ENCODE measurements at places on chromosomes 3 and 15. TPM values are rescaled to one million over a fixed set of nuclear protein-coding genes. Genes with fewer than 3 reads are reported as not detected.

DNA sequence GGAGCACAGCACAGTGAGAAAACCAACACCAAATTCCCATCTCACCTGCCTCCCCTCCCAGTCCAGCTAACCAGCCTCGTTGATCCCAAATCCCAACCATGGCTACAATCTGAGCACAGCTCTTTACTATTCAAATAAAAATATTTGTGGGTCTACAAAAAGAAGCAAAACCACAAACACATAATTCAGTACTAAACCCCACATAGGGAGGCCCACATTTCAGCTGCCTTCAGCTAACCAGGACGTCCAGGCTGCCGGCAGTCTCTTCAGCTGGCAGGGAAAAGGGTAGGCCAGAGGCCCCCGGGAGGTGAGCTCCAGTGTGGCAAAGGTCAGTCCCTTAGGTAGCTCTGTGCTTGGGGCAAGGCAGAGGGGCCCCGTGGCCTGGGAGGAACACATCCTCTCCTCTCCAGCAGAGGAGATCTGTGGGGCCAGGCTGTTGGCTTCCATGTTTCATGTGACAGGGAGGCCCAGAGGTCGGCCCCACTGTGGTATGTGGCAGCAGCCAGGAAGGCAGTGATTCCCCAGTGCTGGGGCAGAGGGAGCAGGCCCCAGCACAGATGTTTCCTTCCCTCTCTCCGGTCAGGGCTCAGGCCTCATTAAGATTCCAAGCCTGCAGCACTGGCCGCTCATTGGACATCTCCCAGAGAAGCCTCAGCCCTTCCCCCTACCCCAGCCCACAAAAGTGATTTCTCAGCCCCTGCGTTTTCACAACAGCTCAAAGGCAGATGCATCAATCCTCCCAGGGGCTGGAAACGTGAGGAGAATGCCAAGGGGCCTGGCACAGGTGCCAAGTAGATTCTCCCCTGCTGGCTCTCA lies 381.4 kb downstream of the NTRK3 start:
- DNase-seq: peak; percentile 48

DNA sequence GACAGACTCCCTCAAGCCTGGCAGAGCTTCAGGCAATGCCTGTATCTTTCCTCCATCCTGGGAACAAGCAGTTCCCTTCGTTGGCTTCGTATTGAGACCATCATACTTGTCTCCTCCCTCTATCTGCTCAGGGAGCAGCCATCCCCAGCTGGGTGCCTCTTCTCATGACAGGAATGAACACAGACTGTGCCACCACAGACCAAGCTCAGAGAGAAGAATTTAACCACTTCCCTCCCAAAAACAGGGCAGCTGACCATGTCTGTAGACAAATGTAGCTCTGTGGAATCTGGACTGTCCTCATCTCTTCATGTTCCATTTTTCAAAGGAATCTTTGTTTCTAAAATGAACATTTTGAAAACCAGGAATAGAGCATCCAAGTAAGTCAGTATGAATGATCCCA lies 245.4 kb downstream of the ERC2 start:
- DNase-seq: no peak

DNA sequence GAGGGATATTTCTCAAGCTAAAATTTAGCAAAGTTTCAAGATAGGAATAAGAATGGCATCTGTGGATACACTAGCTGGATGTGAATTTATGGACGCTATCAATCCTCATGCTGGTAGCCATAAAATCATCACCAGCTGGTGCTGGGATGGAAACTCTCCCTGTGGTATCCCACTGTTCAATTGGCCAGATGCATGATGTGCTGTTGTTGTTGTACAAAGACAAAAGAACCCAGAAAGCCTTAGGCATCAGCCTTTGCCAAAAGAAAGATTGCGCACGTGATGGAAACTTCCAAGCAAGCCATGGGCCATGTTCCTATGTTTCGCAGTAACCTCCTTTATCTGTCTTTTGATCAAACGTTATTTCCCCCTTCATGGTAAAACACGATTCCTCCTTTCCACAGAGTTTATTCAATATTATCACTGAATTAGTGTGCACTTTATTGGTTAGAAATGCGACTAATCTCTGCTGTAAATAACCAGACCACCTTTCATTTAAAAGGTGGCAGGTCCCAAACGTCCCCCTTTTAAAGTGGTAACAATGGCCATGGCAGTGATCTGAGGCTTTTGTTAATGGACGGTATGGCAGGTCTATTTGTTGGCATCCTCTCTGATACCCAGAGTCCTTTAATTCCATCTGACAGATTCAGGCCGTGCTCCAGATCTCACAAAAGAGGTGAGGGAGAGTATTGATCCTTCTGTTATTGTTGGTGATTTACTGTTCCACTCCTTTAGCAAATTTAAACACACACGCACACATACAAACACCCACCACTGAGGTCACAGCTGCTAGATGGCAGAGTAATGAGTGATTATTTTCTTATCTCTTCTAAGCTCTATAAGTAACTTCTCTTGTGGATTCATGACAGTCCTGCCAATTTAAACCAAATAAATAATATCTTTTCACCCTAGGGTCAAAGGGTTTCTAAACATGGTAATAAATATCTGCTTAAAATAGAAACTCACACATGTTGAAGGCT lies 291.2 kb upstream of the KCNMB2 start:
- DNase-seq: no peak

DNA sequence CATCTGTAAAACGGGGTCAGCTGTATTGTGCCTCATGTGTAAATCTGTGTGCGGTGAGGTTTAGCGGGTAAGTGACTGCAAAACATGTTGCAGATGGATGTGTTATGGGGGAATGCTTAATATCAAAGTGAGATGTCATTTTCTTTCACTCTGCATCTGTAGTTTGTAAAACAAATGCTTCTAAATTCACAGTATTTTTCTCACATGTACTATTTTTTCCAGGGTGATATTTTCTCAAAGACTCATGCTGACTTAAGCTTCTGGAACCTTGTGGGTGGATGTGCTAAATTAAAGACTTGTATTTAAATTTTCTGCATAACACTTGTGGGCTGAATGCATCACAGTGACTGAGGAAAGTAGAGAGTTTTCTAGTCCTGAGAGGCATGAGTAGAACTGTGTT lies 115.2 kb upstream of the TP63 start:
- DNase-seq: no peak

- no peak for DNase-seq
Measured at GRCh38 chr15:100716456-100717085, 114.2 kb downstream of the ASB7 start.

DNA sequence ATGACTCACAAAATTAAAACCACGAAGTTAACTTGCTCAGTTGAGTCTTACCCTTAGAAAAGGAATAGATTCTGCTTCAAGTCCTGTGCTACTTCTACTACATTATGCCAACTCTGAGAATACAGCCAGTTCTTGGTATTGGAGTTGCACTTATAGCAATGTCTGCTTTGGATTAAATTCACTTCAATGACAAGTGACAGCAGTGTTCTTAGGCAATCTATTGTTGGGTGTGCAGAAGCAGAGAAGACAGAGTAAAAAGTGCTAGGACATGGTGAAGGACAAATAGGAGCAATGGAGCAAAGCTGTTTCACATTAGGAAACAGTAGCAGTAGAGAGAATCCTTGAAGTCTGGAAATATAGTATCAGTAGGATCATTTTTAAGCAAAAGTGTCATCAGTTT lies 713.1 kb downstream of the SI start:
- DNase-seq: no peak

GRCh38 chr15:31270767-31271166 lies 55.9 kb upstream of the KLF13 start:
- DNase-seq: no peak

The CCDC51 gene
- total RNA-seq: 42.7 TPM

GRCh38 chr3:167732313-167733065 lies 2.2 kb downstream of the PDCD10 start:
- no peak for DNase-seq

GRCh38 chr3:9213019-9213634 lies 36.3 kb downstream of the SRGAP3 start:
- DNase-seq: no peak

The GP9 gene
- not detected for total RNA-seq

DNA sequence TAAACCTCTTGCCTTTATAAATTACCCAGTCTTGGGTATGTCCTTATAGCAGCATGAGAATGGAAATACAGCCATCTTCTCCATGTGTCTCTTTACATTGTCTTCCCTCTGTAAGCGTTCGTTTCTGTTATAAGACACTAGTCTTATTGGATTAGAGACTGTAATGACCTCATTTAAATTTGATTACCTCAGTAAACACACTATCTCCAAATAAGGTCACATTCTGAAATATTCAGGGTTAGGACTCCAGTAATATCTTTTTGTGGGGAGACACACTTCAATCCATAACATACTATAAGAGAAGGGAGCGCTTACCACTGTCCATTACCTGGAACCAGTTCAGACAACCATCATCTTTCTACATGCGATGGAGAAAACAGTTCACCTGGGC lies 34.3 kb upstream of the CD47 start:
- no peak for DNase-seq

DNA sequence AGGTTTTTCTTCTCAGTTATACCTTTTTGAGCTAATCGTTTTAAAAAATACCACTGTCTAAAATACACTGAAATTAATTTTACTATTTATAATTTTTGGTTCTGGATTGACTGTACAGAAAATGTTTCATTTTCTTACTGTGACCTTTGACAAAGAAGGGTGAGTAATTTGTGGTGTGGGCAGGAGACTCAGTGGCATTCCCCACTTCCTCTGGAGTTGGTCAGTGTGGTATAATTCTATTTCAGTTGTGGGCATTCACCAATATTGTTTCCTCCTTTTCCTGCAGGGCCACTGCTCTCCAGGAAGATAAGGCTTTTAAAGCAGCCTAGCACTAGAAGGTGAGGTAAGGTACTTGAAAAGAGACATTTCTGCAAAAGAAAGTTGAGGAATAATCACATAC lies 6.5 kb downstream of the DAG1 start:
- peak; percentile 69 for DNase-seq

DNA sequence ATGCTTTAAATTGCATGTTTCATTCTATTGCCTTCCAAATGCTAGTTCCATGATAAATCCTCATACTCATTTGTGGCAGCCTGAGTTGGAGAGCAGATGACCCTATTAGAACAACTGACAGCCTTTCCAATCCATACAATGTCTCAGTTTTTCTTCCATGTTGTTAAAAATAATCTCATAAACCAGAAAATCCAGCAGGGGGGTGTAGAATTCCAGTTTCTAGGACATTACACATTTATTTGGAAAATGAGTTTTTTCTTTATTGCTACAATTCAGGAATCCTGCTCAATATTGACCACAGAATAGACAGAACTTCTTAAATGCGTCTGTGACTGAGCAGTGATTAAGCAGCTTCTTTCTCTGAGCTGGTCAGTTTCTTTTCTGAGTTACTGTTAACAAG lies 174.2 kb upstream of the ATP10A start:
- no peak for DNase-seq

GRCh38 chr15:89175617-89176191 lies 45.7 kb downstream of the RLBP1 start:
- DNase-seq: no peak

The SERPINI1 gene
- total RNA-seq: 3.3 TPM

GRCh38 chr3:62132027-62132602 lies 241.2 kb downstream of the FEZF2 start:
- no peak for DNase-seq

DNA sequence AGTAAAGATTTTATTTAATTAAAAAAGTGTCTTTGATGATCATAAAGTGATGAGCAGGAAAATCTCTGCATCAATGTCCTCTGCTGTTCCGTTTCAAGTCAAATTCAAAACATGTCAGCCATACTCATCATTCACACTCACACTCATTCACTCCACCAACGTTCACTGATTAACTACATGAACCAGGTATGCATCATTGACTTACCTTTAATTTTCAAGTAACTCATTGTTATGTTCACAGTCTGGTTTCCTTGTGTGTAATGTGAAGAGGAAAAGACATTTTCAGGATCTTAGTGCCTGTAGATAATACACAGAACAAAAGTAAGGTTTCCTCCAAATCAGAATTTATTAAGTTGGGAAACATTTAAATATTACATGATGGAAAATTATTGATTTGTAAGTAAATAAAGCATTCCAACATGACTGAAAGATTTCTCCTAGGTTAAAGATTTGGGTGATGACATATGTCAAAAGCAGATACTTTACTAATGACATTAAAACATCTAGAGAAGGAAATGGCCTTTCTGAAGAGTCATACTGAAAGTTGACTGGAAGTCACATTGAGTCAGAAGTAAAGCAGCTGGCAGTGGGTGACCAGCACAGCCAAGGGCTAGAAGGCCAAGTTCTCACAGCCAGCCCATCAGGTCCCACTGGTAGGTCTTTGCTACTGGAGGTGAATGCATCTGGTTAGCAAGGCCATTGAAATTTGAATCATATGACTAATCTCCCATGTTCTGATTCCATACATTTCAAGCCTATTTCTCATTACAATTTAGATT lies 251.9 kb downstream of the CDIN1 start:
- peak; percentile 32 for DNase-seq

The CELSR3 gene
- total RNA-seq: 5.8 TPM

DNA sequence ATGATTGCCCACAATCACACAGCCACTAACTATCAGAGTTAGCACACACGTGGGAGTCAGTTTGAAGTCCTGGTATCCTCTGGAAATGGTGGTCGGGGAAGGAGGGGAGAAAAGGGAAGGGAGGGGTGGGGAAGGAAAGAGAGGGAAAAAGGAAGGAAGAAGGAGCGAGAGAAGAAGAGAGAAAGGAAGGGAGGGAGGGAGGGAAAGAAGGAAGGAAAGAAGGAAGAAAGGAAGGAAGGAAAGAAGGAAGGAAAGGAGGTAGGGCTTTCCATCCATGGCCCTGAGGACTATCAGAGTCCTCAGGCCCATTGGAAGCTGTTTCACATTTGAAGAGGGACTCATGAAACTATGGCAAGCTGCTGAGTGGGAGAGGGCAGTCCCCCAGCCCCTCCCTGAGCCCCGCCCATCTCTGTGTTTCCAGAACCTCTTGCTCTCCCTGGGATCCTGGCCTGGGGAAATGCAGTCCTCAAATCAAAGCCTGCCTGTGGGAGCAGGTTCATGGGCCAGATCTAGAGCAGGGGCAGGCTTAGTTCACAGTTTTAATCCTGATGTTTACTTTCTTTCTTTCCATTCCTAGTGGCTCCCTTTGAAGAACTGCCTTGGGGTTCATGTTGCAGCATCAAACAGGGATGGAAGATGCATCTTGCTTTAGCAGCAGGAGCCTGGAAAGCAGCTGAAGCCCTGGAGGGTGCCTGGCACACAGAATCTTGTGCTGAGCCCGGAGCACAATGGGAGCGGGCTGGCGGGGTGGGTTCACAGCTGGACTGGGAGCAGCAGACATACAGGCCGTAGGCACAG lies 66.1 kb upstream of the GLCE start:
- DNase-seq: no peak

- no peak for DNase-seq
Measured at GRCh38 chr3:185936273-185936629, 1.6 kb downstream of the TRA2B start.

- peak; percentile 59 for DNase-seq
Measured at GRCh38 chr3:127690823-127691452, 18.2 kb downstream of the ABTB1 start.

Measured in A172 (cell line).